ENCODE measurements at places on chromosomes 11 and 22.
A peak's percentile ranks its signal among the peaks of the same experiment; 100 is the strongest.

GRCh38 chr11:22216940-22217339 lies 24.1 kb downstream of the ANO5 start:
- DNase-seq, result no peak

DNA sequence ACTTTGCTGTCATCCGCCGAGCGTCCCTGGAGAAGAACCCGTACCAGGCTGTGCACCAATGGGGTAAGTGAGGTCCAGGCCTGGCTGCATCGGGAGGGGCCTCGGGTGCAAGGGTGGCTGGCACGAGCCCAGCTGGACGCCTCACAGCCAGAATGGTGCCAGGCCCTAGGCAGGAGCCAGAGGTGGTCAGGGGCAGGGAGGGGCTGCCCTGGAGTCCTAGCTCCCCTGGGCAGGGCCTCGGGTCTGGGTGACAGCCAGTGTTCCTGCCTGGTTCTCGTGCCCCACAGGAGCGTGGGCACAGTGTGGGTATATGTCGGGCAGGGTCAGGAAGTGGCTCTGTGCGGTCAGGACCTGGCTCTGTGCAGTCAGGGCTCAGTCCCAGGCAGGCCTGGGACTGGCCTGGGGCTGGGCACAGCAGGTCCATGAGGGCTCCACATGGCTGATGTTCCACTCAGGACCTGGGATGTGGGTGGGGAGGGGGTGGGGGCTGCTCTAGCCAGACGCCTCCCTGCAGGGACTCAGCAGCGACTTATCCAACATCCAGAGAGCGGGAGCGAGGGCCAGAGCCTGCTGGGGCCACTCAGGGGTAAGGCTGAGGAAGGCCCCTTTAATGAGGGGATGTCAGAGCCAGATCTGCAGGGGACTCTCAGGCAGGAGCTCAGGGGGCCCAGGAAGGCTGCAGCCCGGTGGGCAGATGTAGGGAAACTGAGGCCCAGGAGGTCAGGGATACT lies 1.2 kb downstream of the TSPAN32 start:
- no peak for DNase-seq

- DNase-seq, result no peak
Observed at GRCh38 chr22:22352371-22352999, 107.9 kb downstream of the VPREB1 start.

DNA sequence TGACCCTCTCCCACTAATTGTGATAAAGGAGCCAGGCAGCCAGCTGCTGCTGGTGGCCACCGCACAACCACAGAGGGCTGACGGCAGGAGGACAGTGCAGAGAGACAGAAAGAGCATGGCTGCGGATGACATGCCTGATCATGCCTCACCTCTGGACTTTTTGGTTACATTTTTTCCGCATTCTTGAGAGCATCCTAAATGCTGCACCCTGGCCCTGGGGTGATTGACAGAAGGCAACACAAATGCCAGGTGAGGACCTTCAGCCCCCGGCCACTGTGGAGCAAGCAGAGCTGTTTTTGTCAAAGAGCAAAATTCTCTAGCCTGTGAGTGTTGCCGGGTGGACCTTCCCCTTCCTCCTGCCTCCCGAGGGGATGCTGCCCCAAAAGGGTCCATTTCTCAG lies 78.5 kb downstream of the RPS6KA4 start:
- DNase-seq, result no peak

GRCh38 chr11:58575377-58576020 lies at the start of gene LPXN:
LPXN (minus strand) TSS chr11:58575856; CDS start chr11:58575772, 84 bp downstream.
- peak; percentile 56 for DNase-seq

DNA sequence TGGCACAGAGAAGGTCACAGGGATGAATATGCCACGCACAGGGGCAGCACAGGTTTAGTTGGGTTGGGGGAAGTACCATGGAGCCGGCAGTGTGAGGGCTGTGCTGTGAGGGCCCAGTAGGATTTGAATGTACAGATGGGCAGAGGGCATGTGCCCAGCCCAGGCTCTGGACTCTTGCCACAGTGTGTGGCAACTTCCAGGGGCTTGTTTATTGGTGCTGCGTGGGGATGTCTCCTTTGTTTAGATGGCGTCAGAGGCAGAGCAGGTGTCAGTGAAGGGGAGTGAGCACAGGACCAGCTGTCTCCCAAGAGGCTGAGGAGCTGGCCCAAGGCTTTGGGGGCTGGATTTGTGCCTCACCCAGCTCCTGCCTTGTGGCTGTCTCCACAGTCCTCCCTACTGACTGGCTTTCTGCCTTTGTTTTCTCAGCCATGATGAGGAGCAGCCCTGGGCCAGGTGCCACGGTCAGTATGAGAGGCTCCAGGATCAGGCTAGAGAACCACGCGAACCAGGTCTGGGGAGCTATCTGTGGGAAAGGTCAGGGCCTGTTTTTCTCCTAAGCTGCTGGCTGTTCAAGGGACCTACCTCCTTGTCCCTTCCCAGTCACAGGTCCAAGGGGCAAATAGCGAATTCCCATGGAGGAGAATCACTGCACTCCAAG lies 21.9 kb downstream of the SUN2 start:
- DNase-seq, result no peak

GRCh38 chr22:36285017-36285416 lies 32.1 kb downstream of the APOL1 start:
- DNase-seq, result no peak

- no peak for DNase-seq
Observed at GRCh38 chr22:35740616-35741015, 22.9 kb downstream of the APOL5 start.

DNA sequence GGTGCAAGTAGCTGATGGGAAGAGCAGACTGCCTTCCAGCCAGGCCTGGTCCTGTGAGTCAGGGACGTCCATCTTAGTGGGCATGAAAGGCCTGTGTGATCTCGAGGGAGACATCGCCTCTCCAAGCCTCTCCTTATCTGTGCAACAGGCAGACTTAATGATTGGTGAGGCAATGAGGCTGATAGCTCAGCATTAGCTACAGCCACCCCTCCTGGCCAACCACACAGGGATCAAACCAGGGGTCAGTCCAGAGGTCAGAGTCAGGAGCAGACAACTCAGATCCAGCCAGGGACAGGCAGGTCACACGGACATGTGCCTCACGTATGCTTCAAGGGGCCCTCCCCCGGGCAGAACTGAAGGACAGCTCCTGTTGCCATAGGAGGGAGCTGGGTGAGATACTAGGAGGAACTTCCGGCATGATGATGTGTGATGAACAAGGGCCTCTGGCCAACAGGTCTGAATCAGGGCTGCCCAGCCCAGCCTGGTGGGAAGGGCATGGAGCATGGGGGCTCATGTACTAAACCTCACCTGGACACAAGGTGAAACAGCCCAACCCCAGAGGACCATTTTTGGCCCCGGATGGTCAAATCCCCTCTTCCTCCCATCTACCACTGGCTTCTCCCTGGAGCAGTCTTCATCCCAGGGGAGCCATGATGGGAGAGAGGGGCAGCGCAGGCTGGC lies 2.8 kb upstream of the APOC3 start:
- DNase-seq, result no peak

DNA sequence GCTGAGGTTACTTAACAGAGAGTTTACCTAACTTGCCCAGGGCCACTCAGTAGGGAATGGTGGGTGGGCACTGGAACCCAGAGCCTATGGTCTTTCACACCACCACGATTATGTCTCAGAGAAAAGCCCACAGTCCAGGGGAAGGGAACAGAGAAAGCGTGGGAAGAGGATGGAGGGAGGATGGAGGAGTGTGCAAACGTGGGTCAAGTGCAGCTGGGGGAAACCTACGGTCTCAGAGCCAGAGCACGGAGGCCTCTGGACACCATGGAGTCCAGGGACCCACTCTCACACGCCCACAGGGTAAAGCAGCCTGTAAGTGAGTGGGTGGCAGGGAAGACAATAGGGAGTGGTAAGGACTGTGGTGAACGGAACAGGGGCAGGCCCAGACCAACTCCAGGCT lies 47.3 kb upstream of the SLC35C1 start:
- no peak for DNase-seq

- DNase-seq, result no peak
Observed at GRCh38 chr11:126370016-126370415, 14.5 kb downstream of the ST3GAL4 start.

DNA sequence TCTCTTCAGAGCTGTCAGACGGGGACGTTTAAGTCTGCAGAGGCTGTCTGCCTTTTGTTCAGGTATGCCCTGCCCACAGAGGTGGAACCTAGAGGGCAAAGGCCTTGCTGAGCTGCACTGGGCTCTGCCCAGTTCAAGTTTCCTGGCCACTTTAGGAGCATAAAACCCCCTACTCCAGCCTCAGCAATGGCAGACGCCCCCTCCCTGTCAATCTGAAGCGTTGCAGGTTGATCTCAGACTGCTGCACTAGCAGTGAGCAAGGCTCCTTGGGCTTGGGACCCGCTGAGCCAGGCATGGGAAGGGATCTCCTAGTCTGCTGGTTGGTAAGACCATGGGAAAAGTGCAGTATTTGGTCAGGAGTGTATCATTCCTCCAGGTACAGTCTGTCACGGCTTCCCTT lies 66.6 kb upstream of the TP53I11 start:
- DNase-seq, result no peak

DNA sequence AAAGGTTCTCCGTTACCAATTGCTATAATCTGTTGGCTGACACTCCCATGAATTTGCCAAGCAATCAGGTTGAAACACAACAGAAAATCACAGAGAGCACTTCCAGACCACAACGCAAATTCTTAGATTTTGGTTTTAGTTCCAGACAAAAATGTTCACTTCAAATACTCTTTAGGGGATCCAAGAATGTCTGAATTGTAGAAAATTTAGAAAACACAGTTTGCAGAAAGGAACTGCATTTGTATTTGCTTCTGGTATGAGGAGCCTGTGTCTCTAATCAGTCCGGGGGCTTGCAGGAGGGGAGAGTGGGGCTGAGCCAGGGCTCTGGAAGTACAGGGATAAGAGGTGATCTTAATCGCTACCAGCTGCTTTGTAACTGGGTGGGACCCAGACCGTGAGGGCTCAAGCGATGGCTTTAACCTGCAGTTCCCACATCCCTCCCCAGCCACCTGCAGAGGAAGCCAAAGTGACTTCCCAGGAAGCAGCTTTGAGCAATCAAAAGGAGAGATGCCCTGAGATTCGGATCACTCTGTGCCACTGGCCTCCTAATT lies 18.7 kb downstream of the SCUBE2 start:
- DNase-seq, result no peak

DNA sequence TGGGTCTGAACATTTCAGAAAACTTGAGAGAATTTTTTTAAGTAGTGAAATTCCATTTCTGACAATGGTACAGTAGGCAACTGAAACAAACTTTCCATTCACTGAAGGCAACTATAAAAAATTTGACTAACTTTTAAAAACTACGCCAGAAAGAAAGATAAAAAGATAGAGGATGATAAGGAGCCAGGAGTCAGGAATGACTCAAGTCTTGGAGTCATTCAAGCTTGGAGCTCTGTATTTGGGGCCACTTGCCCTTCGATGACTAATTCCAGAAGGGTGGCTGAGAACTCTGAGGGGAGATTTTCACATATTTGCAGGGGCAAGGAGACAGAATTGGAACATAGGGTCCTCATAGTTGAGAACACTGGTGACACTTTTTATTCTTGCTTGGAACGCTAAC lies 1083.2 kb upstream of the CNTN5 start:
- DNase-seq, result no peak

DNA sequence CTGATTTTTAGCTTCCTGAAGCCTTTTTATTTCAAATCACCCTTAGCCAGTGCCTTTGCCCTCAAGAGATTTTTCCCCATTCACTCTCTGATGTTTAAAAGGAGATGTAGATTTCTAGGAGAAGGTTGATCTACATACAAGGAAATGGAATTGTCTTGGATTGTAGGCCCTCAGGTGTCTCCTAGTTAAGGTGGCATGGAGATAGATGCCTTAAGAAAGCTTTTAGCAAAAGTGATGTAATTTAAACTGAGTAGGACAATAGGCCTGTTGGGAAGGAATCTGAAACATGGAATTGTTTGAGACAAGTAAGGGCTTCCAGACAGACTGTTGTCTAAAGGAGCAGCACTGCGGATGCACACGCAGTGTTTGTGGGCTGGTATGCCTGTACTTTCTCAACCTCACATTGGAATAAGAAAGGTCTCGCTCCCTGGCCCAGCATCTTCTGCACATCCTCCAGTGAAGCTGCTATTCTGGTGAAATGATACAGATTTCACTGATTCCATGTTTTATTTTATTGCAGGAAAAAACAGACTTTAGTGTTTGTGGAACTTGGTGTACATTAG lies 69.8 kb upstream of the SLC25A18 start:
- DNase-seq, result no peak

- no peak for DNase-seq
Observed at GRCh38 chr11:118353084-118353710, 6.2 kb upstream of the UBE4A start.

GRCh38 chr11:67604815-67605214 lies 1.9 kb upstream of the NDUFV1 start:
- no peak for DNase-seq

- DNase-seq, result no peak
Observed at GRCh38 chr22:44497218-44497904, 672 bp downstream of the RTL6 start.

DNA sequence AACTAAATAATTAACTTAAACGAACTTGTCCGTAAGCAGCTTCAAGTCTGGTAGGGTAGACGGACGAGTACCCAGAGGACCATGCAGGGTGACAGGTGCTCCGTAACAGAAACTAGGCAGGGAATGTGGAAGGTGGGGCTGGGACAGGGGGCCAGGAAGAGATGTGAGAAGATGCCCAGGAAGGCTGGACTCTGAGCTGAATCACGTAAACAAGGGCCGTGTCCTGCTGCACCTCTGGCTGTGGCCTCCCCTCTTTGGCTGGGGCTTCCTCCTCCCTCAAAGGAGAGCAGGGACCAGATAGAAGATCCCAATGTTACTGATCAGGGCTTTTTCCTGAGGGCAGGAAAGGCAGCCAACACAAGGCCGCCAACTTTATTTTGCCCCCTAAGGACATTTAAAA lies 47.9 kb downstream of the PACSIN2 start:
- DNase-seq, result no peak

DNA sequence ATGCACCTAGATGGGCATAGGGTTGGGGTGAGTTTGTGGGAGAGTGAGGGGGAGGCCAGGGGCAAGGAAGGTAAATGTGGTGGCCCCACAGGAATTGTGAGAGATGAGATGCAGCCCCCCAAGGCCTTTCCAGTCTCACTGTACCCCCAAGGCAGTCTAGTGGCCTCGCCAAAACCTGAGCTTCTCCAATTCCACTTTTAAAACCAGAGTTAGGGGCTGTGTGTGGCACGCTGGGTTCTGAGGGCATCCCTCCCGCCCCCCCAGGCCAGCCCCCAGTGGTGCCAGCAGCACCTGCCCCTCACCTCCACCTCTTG lies 40.4 kb downstream of the KCNC1 start:
- DNase-seq, result no peak

- DNase-seq, result no peak
Observed at GRCh38 chr11:44427432-44427831, 117.5 kb upstream of the ALX4 start.

- no peak for DNase-seq
Observed at GRCh38 chr11:13205486-13205885, 72.1 kb upstream of the BMAL1 start.

GRCh38 chr11:7077101-7077500 lies 11.7 kb upstream of the RBMXL2 start:
- DNase-seq, result no peak

DNA sequence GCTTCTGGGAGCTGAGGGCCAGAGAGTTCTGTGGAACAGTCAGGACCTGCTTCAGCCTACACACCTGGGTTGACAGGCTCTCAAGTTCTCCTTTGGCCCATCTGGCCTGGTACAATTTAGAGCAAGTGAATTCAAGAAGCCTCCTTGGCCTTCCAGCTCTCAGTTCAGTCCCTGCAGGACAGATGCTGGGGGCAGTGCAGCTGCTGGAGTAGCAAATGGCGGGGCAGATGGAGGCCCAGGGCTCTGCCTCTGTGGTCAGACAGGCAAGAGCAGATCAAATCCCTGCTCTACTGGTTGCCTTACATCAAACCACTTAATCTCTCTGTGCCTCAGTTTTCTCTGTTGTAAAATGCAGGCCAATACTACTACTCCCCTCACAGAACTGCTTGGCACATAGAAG lies 8.7 kb upstream of the KCNK7 start:
- DNase-seq, result no peak

GRCh38 chr22:37970864-37971263 lies 13.5 kb downstream of the SOX10 start:
- DNase-seq, result no peak

Data from activated CD8-positive, alpha-beta memory T cell treated with anti-CD3 and anti-CD28 coated beads, Interleukin-2, amount 50 U/mL, for 4 hours (primary cell).